IMR-90 (cell line): ENCODE measurements at places on chromosomes 5 and 9.
A peak's percentile ranks its signal among the peaks of the same experiment; 100 is the strongest.

- DNase-seq, result no peak
These were observed 102.5 kb downstream of the LIFR start for GRCh38 chr5:38453921-38454320.

- DNase-seq, result peak; percentile 29
These were observed 206.7 kb downstream of the ARHGAP26 start for GRCh38 chr5:142976861-142977260.

DNA sequence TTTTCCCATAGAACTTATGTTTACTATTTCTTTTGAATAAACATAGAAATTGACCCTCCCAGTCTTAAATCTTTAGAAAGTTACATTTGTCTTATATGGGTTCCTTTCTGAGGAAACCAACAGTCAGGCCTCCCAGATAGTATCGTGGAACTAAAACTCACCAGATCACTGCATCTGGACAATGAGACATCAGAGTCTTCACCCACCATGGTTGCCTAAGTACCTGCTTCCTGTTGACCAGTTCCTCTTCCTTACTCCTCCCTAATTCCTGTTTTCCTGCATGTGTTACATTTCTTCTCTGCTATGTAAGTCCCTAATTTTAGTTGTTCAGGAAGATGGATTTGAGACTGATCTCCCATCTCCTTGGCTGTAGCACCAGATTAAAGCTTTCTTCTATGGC is 462.2 kb downstream of the DIRAS2 start:
- no peak for DNase-seq

DNA sequence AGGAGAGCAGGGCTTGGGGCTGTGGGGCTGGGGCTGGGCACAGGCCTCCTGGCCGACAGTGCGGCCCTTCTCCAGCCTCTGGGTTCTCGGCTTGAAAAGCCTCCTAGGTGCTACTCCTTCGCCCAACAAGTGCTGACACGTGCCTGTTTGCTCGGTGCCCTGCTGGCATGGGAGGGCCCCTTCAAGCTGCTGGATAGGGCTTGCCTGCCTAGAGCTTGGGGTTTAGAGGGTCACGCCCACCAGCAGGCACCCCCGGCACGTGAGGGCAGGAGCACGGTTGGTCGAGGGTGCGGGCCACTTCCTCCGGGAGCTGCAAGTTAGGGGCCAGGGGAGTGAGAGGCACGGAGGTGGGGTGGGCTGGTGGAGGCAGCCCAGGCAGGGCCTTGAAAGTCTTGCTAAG is 106.2 kb downstream of the RXRA start:
- DNase-seq, result no peak

DNA sequence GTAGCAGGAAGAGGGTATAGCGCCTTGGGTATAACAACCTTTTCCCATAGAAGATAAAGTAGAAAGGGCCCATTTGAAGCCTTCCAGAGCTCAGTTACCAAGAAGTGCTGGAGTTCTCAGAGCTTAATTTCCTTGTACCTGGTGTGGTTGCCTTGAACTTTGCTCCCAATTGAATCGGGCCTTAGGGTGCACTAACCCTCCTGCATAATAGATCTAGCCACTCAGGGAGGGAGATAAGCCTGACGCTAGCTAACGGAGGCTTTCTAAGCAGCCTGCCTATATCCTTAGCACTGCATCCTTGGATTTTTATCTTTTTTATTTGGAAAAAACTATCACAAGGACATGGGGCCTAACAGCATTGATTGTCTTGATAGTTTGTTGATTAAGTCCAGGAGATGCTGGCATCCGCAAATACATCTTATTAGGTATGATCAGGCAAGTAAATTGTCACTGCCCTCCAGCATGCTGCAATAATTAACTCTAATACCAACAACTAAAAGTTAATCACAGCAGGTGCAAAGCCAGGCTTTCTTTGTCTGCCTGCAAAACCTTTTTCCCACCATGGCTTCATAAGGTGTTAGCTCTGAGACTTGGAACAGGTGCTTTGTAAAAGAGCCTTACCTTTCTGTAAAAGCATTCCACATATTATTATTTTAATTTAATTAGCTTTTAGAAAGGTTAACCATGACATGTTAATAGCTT is 199.4 kb downstream of the SREK1 start:
- no peak for DNase-seq

GRCh38 chr5:59600153-59600552 is 293.4 kb downstream of the PDE4D start:
- no peak for DNase-seq

- DNase-seq, result no peak
These were observed 399.2 kb upstream of the KLF4 start for GRCh38 chr9:107888773-107889227.

GRCh38 chr9:108160706-108161355 is 671.3 kb upstream of the KLF4 start:
- DNase-seq, result no peak

- DNase-seq, result peak; percentile 89
These were observed 88.8 kb downstream of the NR3C1 start for GRCh38 chr5:143314659-143315058.

GRCh38 chr9:89805571-89806292 is 200.9 kb downstream of the GADD45G start:
- no peak for DNase-seq

GRCh38 chr9:38423973-38424843 is at the start of gene IGFBPL1:
Gene IGFBPL1, minus strand, starts transcription at chr9:38424454. Its CDS starts 30 bp downstream, at chr9:38424424.
- no peak for DNase-seq

DNA sequence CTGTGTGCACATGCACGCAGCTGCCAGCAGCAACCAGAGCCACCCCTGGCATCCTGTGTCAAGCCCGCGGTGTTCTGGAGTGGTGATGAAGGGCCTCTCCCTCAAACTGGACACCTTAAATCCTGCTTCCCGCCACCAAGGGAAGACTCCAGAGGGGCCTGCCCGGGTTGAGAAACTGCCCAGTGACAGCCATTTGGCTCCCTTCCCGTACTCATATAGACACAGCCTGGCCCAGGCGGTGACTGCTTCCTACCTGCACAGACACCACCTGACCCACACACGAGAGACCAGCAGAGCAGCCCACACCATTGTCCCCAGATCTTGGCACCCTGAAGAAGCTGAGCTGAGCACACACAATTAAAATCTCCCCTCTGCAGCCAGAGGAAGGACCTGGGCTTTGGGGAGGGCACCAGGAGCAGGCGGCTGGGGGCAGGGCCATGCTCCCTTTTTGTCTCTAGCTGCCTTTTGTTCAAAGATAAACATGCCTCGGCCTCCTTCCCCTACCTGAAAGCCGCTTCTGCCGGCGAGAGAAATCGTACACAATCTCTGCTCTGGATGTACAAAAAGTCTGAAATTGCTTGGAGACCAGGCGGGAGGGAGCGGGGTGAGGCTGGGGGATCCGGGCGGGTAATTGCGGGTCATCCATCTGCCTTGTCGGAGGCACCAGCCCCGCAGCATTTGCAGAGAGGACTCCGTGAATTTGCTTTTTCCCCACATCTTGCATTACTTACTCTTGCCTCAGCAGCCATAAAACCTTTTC is 78.4 kb downstream of the TSPAN17 start:
- DNase-seq, result no peak

- no peak for DNase-seq
These were observed 22.1 kb downstream of the HRH2 start for GRCh38 chr5:175680020-175680419.

DNA sequence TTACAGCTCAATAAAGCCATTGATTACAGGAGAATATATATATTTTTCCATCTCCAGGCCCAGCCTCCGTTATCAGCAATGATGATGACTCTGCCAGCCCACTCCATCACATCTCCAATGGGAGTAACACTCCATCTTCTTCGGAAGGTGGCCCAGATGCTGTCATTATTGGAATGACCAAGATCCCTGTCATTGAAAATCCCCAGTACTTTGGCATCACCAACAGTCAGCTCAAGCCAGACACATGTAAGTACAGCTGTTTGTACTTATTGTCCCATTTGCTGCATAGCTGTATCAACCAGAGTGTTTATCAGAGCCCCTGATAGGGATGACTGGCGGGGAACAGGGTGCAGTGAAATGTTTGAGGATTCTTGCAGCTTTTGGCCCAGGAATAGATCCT is 197.7 kb downstream of the NTRK2 start:
- DNase-seq, result no peak

GRCh38 chr9:79774356-79774755 is 202.6 kb downstream of the TLE4 start:
- no peak for DNase-seq
